ENCODE measurements at places on chromosomes 12 and 14.

- no peak for DNase-seq
Observed at GRCh38 chr12:43733687-43734086, 24.9 kb downstream of the PUS7L start.

DNA sequence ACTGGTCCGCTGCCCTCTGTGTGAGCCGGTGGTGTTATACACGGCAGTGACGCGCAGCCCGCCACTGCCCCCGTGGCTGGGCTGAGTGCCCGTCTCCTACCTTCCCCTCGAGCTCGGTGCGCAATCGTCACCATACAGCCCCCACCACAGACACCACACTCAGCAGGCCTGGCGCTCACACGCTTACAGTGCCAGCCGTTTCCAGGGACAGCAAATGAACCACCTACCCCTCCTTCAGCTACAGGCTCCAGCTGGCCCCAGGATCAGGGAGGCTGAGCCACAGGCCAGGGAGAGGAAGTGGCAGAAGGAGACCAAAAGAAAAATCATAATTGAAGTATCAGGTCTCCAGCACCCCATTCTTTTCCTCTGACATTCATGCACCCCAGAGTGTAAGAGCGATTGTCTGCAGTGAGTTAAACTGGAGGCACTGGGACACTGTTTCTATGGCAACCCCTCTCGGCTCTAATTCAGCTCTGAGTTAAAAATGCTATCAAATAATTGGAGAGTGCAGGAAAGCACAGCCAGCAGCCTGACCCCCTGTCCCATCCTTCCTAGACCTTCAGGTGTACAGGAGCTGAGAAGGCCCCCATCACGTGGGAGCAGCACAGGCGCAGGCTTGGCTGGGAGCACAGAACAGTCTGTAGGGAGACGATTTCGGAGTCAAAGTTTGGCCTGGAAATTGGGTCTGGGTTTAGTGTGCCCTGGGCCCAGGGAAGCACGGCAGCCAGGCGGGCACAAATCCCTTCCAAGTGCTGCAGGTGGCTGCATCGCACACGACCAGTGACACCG, 18.0 kb downstream of the LRTM2 start:
- DNase-seq, result no peak

DNA sequence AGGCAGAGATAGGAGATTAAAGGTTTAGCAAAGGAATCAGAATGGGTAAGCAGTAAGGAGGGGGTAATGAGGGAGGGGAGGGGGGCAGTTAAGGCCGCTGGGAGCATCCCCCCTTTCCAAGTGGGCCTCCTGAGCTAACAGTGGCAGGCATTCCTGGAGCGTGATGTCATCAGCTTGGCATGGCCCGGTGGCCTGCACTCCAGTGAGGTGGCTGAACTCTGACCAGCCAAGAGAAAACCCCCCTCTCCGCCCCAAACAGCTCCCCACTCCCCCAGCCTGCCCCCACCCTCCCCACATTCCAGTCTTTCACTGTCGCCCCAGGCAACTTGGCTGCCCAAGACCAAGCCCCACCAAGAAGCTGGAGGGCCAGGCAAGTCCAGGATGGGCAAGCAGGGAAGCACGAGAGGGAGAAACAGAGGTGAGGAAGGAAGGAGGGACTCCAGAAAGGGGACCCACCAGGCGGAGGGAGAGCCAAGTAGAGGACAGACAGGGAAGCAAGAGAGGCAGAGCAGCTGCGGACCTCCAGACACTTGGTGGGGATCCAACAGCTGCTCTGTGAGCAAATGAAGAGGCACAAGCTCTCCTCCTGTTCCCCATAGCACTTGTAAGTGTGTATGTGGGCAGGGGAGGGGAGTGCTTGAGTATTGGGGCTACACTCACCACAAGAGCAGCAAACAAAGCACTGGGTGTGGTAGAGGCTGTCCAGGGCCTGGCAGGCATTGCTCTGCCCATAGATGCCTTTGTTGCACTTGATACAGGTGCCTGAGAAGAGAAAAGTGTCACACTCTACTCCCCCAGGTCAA, 4.5 kb downstream of the AJUBA start:
- peak; percentile 75 for DNase-seq

DNA sequence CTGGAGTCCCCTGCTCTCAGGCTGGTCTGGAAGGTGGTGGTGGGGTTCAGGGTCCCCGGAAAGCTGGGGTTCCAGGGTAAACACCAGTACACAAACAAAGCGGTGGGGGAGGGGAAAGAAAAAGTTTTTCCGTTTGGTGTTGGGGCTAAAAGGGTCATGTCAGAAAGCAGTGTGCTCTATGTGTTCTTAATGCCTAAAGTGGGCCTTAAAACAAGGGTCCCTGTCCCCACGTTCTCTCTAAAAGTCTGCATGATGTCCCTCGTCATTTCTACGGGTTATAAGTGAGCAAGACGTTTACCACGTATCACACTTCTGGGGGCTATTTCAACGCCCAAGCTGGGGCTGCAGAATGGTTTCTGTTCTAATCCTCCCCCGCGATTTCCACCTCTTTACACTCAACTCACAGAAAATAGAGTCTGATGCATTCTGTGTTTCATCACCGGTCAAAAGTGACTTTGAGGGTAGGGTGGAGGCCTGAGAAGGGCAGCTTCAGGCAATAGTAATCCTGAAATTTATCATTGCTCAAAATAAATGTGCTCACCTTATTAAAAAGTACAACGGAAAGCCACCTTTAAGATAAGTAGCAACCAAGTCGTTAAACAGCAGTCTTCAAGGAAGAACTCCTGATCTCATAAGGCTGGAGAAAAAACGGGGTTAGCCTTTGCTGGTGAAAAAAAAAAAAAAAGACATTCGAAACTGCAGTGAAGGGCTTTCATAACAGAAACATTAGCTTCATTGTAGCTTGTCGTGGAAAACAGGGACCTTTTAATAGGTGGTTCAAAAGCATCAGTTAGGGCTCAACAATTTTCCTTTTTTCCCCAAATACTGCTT, 63.9 kb upstream of the PTGR2 start:
- DNase-seq, result peak; percentile 36

- no peak for DNase-seq
Observed at GRCh38 chr12:5047729-5048128, 4.0 kb downstream of the KCNA5 start.

DNA sequence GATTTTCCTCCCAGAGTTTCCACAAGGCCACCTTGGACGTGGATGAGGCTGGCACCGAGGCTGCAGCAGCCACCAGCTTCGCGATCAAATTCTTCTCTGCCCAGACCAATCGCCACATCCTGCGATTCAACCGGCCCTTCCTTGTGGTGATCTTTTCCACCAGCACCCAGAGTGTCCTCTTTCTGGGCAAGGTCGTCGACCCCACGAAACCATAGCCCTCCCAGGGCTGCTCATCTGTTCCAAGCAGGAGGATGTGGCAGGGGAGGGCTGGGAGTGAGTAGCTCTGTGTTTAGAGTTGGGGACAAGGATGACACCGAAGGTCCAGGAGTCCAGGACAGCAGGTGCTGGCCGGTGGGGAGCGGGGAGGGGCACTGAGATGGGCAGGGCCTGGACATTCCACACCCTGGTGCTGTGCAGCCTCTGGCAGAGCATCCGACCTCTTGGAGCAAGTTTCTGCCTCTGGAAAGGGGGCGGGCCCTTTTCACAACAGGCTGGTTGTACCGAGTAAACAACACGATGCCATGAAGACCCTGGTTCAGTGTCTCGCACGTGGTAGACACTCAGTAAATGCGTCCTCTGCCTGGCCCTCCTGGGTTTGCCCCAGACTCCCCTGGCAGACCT, 8.2 kb downstream of the SERPINA4 start:
- no peak for DNase-seq

- no peak for DNase-seq
Observed at GRCh38 chr14:24052656-24053547, 1.1 kb downstream of the CARMIL3 start.

GRCh38 chr12:2877953-2878732, 1.1 kb downstream of the RHNO1 start:
- DNase-seq, result peak; percentile 69

GRCh38 chr14:96079066-96079465, 39.9 kb downstream of the C14orf132 start:
- DNase-seq, result no peak

GRCh38 chr12:45828402-45828801, 98.9 kb downstream of the ARID2 start:
- DNase-seq, result no peak

GRCh38 chr14:31945701-31946100, 131.4 kb upstream of the ARHGAP5 start:
- DNase-seq, result no peak

DNA sequence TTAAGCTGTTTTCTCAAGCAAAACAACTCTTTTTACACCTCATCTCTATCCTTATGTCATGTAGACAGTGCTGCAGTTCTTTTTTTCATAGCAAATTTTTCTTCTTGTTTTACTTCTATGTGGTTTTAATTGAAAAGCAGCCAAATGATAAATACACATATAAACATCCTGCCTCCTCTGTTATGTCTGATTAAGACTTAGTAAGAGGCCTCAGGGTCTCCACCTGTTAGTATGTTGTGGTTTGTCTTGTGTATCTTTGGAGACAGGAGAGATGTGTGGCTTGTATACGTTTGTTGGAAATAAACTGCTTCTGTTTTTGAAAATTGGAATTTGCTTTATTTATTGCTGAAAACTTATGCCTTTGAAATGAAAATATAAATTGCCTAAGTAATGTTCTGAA, 32.0 kb downstream of the PEX5 start:
- DNase-seq, result no peak
